ENCODE measurements at places on chromosomes 1 and 21. TPM values are rescaled to one million over a fixed set of nuclear protein-coding genes. Genes with fewer than 3 reads are reported as not detected.

The PLPP3 gene
- 13.7 TPM for polyA plus RNA-seq

DNA sequence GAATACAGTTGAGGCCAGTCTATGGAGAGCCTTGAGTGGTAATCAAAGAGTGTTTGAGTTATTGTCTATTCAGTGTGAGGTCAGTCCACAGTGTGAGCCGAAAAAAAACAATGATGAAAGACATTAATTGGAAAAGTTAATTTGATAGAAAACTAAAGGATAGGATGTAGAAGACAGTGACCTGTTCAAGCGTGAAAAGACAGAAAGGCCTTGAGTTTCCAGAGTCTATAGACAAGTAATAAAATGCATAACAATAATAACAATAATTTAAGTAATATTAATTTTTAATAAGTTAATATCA lies 90.4 kb downstream of the SLC30A10 start:
- H3K27ac ChIP-seq: no peak overlapping the region
- H3K36me3 ChIP-seq: no peaks in the 10 kb centered on the region
- DNase-seq: no peak
- H3K4me3 ChIP-seq: no peak overlapping the region
- H3K4me1 ChIP-seq: no peaks in the 10 kb centered on the region

DNA sequence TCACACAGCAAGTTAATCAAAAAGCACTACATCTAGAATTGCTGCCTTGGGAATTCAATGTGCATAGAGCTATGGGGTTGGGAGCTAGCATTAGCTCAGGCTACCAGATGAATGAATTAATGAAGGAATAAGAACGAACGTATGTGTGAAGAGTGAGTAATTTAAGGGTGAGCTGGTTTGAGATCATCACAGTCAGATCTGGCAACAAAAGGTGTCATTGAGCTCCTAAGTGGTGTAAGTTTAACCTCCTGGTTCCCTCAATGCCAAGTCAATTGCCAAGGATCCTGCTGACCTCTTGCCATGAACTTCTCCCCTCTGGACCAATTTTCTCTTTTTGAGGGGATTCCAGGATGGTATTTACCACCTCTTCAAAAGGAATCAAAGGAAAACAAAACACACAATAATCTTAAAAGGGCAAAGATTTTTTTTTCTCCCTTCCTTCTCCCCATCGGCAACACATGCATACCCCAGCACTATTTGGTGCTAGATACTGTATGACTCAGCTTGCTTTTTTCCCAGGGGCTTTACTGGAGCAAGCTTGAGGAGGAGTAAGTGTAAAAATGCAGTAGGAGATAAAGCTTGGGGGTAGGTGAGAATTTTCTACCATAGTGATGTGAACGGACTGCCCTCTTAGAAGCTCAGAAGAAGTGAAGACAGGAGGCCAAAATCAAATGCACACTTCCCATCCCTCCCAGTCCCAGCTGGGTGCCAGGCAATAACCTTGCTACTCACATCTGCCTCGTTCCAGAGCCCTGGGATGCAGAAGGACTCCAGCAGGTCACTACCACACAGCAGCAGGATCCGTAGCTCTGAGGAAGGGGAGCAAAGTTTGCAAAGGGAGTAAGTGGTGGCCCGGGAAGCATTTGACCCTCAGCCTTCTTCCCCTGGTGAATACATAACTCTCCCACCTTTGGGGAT lies 92.0 kb downstream of the LAMC2 start:
- H3K4me1 ChIP-seq: peaks cover 15% of the 10 kb centered on the region
- no peaks in the 10 kb centered on the region for H3K27me3 ChIP-seq
- H3K36me3 ChIP-seq: no peaks in the 10 kb centered on the region
- DNase-seq: no peak
- no peak overlapping the region for H3K4me3 ChIP-seq

- peak; percentile 78 for DNase-seq
- H3K4me3 ChIP-seq: no peak overlapping the region
- no peaks in the 10 kb centered on the region for H3K36me3 ChIP-seq
- H3K27ac ChIP-seq: peak overlapping the region; percentile 1
Observed at GRCh38 chr1:15146142-15146680, 7.3 kb upstream of the TMEM51 start.
